Stimulated activated CD4-positive, alpha-beta T cell treated with anti-CD3 and anti-CD28 coated beads, Interleukin-1b, Interleukin-23, amount 100 ng/mL, for 48 hours (primary cell): ENCODE measurements at places on chromosomes 1 and 21.

DNA sequence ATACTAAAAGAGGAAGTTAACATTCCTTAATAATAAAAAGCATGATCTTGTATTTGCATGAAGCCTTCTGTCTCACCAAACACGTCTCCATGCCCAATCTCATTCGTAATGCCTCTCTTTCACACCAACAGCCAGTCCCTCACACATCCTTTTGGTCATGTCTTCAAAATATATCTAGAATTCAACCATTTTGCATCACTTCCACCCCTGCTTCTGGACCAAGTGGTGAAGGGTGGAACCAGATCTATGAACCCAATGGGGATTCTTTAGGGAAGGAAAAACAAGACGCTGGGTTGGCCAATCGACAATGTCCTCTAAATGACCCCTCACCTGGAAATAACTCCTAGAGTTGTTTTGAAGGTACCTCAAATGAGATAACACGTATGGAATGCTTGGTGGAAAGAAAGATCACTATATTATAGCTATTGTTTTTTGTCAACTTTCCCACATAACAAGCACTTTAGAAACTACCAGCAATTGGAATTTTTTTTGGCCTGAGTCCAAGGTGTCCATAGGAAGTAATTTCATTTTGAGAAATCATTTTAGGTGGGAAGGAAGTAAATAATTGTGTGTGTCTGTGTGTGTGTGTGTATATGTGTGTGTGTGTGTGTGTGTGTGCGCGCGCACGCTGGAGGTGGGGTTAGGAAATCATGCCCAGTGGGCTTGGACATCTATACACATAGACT, at the start of gene KCNA10:
Gene KCNA10, minus strand, starts transcription at position 51 of the 686 bp plus-strand sequence. CDS start 388 bp downstream, outside the sequence.
- DNase-seq, result no peak

GRCh38 chr1:8182034-8182761, 135.7 kb upstream of the SLC45A1 start:
- DNase-seq, result peak; percentile 13

- DNase-seq, result no peak
Observed at GRCh38 chr1:56644919-56645676, at the start of gene PRKAA2. Gene PRKAA2 (plus strand): TSS chr1:56645314. CDS start chr1:56645388, 74 bp downstream.

DNA sequence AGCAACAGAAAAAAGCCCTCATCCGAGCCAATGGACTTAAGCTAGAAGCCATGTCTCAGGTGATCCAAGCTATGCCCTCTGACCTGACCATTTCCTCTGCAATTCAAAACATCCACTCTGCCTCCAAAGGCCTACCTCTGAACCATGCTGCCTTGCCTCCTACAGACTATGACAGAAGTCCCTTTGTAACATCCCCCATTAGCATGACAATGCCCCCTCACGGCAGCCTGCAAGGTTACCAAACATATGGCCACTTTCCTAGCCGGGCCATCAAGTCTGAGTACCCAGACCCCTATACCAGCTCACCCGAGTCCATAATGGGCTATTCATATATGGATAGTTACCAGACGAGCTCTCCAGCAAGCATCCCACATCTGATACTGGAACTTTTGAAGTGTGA, 20.7 kb downstream of the NR5A2 start:
- no peak for DNase-seq

DNA sequence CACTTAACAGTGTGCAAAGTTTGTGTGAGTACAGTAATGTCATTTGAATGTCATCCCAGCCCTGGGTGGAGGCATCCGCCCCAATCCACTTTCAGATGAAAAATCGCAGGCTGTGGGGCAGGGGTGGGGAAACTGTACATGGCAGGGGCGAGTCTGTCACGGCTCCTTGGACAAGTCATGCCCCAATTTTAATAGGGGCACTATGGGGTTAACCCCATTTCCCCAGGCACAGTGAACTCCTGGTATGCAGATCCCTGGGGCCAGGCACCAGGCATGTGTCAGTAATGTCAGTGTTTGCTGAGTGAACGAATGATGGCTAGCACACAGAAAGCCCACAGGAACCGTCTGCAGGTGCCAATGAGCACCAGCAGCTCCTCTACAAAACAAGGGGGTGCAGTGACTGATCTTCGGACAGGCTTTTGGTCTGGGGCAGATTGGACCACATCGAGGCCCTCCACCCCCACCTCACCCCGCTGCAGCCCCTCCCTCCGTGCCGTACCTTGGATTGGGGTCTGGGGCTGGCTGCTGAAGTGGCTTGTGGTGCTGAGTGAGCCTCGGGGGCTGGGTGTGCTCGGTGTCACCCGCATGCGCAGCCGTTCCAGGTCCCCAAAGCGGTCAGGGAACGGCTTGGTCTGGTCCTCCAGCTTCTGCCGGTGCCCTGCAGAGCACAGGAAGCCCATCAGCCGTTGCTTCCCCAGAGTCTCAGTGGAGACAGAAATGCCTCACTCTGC, 23.2 kb downstream of the RUNX3 start:
- DNase-seq, result no peak

DNA sequence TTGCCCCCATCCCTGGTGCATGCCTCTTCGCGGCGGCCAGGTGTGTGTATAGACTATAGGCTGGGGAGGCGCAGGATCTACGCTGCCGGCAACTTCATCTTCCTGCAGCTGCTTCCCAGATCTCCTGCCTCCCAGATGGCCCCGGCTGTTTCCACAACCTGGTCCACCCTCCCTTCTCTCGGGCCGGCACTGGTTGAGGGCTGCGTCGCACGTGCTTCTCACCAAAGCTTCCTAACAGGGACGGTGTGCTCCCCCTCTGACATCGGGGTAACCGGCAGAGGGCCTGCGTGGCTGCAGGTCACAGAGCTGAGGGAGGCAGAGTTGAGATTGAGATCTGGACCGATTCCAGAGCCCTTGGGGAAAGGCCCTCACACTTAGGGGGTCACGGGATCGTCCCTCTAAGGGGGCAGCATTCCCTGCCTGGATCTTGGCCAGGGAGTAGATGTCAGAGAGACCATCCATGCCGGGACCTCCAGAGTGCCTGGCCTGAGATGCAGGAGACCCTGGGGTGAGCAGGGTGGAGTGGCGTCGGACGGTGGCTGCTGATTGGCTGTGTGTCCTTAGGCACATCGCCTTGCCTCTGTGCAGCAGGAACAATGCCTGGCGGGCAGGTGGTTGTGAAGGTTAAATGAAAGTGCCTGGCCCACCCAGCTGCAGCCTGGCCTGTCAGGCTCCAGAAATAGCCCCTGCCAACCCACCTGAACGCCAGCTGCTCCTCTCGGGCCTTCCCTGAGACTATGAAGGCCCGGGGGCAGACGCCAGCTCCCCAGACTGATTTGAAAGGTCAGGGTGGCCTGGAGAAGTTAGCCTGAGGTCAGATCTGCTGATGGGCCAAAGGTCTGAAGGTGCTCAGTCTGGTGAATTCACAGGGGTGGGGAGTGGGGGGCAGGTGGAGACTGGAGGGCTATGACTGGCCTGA, 6.1 kb upstream of the MASP2 start:
- no peak for DNase-seq

DNA sequence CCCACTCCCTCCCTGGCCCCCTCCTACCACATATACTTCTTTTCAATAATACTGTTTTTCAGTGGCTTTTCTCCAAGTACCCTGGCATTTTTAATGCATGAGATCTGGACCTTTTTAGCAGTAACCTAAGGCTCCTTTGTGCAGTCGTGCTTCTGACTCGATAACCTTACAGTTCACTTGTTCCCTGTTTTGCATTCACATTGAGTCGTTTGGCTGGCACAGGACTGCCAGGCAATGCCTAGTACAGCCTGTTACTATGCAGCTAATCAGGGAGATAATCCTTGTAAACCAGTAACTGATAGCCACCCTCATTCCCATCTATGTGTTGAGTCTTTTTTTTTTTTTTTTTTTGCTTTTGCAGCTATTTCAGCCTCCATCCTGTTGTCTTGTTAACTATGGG, 3.7 kb downstream of the ATP1B1 start:
- DNase-seq, result no peak

DNA sequence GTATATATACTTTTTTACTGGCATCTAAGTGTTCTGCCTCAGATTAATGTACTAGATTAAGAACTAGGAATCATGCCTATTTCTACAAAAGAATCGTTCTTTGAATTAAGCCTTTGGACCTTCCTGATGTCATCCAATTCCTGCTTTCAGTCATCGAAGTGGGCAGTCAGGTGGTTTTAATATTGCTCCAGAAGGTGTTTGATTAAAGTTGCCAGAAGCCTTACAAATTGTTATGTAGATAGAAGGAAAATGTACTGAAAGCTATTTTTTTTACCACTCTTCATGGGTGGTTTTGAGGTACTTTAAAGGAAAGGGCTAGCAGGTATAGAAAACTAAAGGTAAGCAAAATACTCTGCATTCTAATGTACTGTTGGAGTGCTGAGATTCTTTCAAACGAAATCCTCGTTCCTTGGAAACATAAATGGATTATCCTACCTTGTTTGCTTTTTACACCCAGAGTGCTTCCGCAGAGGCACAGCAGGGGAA, 716 bp downstream of the CTBS start:
- DNase-seq, result no peak

DNA sequence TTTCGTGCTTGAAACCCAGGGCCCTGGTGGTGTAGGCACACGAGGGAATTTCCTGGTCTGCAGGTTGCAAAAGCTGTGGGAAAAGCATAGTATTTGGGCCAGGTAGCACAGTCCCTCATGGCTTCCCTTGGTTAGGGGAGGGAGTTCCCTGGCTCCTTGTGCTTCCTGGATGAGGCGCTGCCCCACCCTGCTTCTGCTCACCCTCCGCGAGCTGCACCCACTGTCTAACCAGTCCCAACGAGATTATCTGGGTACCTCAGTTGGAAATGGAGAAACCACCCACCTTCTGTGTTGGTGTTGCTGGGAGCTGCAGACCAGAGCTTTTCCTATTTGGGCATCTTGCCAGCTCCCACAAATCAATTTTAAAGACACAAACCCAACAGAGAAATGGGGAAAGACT, 183.0 kb downstream of the PHTF1 start:
- no peak for DNase-seq

GRCh38 chr1:2441746-2442145, 29.4 kb upstream of the PEX10 start:
- DNase-seq, result no peak

- DNase-seq, result no peak
Observed at GRCh38 chr1:33161061-33161681, 20.7 kb downstream of the TRIM62 start.

DNA sequence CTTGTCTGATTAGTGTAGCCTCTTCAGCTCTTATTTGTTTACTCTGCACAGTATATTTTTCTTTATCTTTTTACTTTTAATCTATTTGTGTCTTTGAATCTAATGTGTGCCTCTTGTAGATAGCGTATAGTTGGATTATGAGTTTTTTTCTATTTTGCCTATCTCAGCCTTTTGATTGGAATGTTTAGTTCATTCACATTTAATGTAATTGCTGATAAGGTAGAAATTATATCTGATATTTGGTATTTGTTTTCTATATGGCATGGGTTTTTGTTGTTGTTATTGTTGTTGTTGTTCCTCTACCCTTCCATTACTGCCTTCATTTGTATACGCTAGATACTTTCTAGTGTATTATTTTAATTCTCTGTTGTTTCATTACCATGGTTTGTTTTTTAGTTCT, 131.7 kb upstream of the GRIK3 start:
- no peak for DNase-seq

DNA sequence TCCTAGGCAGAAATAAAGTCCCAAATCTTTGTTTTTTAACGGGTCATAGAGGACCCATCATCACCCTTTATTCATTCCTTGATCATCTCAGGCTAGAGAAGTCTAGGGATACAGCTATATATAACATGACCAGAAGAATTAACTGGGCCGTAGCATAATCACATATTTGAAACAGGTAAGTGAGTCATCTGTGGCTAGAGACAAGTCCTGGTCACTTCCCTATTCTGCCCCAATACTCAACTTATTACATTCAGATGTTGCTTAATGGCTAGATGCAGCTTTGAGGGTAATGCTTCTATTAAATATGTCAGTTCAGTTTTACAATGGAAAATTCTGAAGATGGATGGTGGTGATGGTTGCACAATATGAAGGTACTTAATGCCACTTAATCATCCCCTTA, 47.0 kb downstream of the EXO1 start:
- no peak for DNase-seq

DNA sequence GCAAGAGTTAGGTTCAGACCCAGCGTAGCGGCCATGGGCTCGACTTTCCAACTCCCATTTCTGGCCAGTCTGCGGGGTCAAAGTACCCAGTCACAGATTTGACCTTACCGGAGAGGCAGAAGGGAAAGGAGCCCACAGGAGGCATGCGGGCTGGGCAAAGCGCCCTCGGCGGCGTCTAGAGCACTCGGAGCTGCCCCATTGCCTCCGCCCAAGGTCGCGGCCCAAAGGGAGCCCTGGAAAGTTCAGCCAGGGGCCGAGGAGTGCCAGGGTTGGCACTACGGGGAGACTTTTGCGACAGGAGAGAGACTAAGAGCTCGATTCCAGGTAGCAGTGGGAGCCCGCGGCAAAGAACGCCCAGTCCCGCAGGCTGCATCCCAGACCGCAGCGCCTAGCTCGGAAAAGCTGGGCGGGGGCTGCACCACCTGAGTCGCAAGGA, 896 bp downstream of the KANK4 start:
- DNase-seq, result no peak

DNA sequence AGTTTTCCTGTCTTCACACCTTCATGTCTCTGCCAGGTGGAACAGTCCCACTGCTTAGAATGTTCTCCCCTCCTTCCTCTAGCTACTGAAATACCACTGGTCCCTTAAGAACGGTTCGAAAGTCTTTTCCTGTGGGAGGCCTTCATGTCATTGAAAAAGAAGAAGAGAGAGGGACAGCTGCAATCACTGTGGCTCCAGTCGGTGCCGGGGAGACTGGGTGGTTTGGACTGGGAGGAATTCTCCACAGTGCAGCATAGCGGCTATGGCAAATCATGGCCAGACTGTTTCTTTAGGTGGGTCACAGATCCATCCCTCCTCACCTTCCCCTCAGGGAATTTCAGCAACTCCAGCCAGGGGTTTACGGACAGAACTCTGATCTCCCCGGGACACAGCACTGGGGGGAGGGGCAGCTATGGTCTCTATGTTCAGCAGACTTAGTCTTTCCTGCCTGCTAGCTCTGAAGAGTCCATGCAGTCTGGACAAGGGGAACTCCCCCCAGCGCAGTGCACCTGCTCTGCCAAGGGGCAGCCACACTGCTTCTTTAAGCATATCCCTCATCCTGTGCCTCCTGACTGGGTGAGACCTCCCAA, 567.2 kb downstream of the SMYD3 start:
- DNase-seq, result no peak

DNA sequence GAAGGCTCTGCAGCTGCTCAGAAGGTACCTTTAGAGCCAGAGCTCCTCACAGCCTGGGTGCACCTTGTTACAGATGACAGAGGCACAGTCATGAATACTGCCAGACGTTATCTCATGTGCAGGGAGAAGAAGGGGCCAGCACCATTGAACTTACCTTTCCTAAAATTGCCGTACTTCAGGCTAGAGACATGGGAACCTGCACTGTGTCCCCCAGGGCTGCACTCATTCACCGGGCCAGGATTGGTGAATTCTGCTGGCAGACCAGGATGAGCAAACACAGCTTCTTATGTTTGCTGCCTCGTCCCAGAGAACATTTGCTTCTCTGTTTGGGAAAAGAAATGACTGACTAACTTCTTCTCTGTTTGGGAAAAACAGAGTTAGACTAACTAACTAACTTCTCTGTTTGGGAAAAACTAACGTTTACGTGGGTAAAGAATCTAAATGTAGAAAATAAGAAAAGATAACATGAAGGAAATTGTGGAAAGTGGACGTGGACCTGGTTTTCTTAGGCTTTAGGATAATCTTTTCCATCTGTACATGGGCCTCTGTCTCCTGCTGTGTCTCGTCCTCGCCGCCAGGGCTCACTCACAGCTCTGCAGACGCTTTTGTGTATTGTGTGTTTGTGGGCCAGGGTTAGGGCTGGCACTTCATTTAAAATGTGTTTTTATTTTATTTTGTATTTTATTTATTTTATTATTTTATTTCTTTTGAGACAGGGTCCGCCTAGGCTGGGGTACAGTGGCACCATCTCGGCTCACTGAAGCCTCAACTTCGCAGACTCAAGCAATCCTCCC, 9.9 kb downstream of the OBSCN start:
- no peak for DNase-seq
